ENCODE measurements at places on chromosomes 2 and 18. TPM values are rescaled to one million over a fixed set of nuclear protein-coding genes. Genes with fewer than 3 reads are reported as not detected.

The PROC gene
- 1.2 TPM for total RNA-seq

The PLCL1 gene
- total RNA-seq: 0.12 TPM

DNA sequence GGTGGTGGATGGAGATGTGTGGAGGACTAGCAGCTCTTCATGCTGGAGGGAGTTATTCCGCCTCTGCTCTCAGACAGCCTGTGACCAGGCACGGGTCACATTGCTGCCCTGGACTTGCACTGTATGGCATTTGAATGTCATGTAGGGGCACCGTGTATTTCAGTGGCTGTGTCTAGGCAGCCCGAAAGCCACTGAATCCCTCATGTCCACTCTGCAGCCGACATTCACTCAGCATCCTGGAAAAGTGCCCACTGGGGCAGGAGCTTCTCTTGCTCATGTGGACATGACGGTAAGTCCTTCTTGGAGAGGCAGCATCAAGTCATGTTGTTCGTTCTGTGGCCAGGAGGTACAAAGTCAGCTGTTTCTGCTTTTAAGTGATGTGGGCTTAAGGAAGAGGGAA is 127.9 kb downstream of the SH3RF3 start:
- no peak for DNase-seq

The SPP2 gene
- not detected for total RNA-seq

GRCh38 chr2:241289053-241289452 is 26.4 kb downstream of the HDLBP start:
- DNase-seq: no peak

GRCh38 chr2:25692143-25692542 is 18.8 kb upstream of the DTNB start:
- DNase-seq: no peak

- no peak for DNase-seq
These were observed 12.0 kb upstream of the TACR1 start for GRCh38 chr2:75211266-75211770.
